ENCODE measurements at places on chromosomes 12 and 14.

GRCh38 chr12:107903341-107904061 is 129.0 kb downstream of the ASCL4 start:
- DNase-seq, result no peak

DNA sequence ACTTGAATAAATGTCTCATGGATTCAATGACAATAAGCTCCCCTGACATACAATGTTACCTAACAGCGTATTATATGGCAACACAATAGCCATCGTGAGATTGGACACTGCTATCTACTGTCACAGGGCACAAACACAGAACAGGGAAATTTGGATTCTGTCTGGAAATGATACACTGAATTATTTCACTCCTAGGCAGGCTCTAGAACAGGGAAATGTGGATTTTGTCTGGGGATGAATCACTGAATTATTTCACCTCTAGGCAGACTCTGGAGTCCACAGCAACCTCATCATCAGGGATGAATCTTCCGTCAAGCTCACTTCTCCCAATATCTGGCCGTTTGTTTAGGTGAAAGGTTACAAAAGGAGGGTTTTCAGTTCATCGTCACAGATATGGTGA is 288.8 kb downstream of the TMEM132D start:
- no peak for DNase-seq

DNA sequence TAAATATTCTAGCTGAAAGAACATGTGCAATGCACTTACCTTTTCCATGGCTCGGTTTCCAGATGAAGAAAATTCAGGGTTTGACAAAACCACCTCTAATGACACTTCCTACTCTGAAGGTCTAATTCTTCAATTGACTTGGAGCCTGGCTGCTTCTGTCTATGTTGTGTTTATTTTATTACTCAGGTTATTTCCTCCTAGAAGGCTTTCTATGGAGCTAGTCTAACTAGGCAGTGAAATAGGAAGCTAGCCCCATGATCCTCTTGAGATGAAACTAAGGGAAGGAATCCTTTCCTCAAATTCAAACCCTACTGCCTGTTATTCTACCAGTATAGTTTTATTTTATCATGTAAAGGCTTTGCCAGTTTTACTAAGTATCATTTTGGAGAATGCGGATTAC is 20.9 kb upstream of the IFNG-AS1 start:
- no peak for DNase-seq

DNA sequence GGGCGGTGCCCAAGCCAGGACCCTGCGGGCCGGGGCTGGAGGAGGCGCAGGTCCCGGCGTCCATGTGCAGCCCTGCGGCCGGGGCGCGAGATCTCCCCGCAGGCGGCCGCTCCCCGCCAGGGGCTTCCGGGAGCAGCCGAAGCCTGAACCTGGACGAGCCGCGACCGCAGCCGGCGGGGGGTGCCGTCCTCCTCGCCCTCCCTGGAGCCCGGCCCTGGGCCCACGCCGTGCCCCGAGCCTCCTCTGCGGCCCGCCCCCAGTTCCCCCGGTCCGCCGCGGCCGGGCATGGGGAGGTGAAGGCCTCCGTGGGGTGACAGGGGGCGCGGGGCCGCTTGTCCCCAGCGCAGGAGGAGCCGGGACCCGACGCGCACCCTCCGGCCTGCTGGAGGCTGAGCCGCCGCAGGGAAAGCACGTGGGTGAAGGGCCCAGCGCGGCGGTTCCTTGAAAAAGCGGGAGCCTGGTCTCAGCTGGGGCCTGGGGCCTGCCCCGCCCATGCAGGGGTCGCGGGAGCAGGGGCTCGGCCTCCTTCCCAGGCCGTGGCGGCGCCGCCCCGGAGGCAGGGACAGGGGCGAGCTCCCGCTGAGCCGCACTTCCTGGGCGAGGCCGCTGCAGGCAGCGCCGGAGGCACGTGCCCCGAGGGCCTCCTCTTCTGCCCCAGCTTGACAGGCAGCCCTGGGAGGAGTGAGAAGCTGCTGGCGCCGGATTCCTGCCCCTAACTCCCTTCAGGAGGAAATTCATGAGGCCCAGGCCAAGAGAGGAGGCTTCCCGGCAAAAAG is 55.6 kb upstream of the PPP2R5C start:
- DNase-seq, result peak; percentile 43

DNA sequence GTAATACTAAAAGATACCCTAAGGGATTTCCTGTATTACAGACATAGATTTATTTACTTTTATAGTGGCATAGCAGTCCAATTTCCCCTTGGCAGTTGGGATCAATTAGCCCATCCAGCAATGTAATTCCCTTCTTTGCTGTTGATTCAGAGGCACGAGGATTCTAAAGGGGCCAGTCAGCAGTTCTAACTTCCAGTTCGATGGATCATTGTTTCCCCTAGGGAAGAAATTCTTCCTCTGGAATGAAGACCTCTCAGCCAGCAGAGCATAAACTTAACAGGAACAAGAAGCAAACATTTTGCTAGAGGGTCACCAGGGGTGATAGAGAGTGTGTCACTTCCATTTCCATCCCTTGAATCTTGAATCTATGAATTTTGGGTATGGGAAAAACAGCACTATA is 395.7 kb upstream of the NOVA1 start:
- no peak for DNase-seq

DNA sequence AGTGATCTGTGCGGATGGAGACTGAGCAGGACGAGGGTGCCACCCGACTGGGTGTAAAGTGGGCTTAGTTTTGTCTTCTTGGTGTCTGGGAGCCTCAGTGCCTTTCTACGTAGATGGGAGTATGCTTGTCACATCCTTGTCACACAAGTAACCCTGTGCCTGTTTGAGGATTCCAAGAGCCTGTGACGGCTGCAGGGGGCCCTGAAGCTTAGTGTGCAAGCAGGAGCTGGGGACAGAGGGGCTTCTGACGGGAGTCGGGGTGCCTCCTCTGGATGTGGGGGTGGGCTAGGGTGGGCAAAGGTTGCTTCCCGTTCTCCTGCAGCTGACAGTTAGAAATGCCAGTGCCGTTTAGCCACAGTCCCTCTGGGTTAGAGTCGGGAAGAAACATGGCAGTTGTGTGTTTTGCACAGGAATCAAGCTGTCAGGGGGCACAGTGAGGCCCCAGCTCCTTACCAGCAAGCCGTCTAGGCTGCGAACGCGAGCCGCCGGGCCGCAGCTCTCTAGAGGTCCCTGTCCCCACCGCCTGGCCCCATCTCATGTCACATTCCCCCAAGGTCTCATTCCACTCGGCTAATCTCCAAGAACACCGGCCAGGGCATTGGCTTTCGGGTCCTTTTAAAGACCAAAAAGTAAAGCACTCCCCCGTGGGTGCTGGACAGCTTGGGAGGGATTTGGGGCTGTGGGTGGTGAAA is 7.0 kb downstream of the RTL1 start:
- no peak for DNase-seq

- no peak for DNase-seq
Measured at GRCh38 chr12:112928978-112929377, 9.3 kb upstream of the OAS3 start.

DNA sequence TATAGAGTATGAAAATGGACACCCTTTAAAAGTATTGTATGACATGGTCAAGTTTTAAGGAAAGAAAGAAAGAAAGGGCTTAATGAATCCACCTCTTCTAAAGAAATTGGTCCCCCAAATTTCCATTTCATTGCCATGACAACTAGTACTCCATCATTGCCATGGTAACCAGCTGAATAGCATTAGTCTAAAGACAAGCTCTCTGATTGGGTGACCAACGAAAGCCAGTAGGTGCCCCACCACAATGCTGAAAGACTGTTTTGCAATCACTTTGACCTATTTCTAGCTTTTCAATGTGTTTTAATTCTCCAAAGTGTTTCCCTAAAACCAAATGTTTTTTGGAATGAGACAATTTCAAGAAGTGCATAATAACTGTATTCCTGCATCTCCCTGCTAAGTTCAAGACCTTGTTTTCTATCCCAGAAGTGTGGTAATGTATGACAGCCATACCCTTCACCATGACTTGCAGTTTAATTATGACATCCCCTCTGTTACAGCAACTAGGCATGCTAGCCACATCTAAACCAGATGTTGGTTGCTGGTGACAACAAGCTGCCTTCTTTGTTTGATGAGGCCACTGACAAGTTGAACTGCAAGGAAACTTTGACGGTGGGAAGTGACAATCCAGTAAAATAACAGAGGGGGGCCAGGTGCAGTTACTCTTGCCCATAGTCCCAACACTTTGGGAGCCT is 46.7 kb downstream of the KICS2 start:
- DNase-seq, result no peak

DNA sequence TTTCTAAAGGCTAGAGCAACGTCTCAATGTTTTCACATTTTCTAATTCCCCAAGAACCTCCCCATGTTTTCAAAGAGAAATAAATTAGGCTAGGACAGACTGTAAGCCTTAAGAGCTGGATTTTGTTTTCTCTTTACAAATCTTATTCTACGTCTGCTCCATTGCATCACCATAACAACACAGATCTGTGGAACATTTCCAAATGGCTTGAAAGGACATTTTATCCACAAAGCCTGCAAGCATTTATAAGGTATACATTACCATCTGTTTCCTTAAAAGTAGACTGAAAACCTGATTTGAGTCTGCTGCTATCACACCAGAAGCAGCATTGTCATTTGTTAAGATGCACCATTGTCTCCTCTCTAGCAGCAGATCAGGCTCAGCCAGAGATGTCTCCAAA is 115.3 kb upstream of the PLEKHA5 start:
- DNase-seq, result no peak

GRCh38 chr14:96422992-96423391 is 31.1 kb downstream of the AK7 start:
- DNase-seq, result no peak

DNA sequence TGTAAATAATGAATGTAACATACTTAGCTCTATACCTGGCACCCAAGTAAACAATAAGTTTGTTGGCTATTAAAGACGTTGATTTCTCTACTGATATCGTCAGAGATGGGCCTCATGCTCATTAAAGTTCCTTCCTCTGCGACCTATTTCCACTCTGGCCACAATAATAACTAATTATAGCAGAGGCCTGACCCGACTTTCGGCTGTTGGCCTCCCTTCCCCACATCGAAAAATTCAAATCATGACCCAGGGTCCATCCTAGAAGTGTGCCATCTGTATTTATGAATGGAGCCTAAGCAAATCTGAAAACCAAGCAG is 321 bp upstream of the USP30 start:
- DNase-seq, result no peak

DNA sequence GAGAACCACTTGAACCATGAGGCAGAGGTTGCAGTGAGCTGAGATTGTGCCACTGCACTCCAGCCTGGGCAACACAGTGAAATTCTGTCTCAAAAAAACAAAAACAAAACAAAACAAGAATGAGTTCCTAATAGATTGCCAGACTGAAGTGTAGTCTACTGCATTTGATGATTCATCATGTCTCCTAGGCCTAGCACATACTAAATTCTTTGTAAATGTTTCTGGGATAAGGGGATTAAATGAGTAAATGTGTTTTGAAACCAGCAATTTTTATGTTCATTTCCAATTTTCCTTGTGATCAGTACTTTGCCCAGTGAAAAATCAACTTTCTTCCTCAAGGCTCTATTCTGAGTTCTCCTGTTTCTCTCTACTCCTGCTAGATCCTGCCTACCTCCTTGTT is 2.9 kb upstream of the DYRK2 start:
- DNase-seq, result no peak

GRCh38 chr12:58346032-58346632 is 404.8 kb downstream of the ATP23 start:
- no peak for DNase-seq

GRCh38 chr12:77521508-77522115 is 309.1 kb upstream of the NAV3 start:
- no peak for DNase-seq

- no peak for DNase-seq
Measured at GRCh38 chr12:11877869-11878780, 192.6 kb upstream of the BCL2L14 start.

GRCh38 chr12:89433634-89434033 is 81.3 kb upstream of the DUSP6 start:
- DNase-seq, result no peak

GRCh38 chr12:131057722-131058515 is 104.2 kb downstream of the ADGRD1 start:
- no peak for DNase-seq

GRCh38 chr12:29625359-29625953 is 128.0 kb upstream of the OVCH1 start:
- DNase-seq, result no peak

DNA sequence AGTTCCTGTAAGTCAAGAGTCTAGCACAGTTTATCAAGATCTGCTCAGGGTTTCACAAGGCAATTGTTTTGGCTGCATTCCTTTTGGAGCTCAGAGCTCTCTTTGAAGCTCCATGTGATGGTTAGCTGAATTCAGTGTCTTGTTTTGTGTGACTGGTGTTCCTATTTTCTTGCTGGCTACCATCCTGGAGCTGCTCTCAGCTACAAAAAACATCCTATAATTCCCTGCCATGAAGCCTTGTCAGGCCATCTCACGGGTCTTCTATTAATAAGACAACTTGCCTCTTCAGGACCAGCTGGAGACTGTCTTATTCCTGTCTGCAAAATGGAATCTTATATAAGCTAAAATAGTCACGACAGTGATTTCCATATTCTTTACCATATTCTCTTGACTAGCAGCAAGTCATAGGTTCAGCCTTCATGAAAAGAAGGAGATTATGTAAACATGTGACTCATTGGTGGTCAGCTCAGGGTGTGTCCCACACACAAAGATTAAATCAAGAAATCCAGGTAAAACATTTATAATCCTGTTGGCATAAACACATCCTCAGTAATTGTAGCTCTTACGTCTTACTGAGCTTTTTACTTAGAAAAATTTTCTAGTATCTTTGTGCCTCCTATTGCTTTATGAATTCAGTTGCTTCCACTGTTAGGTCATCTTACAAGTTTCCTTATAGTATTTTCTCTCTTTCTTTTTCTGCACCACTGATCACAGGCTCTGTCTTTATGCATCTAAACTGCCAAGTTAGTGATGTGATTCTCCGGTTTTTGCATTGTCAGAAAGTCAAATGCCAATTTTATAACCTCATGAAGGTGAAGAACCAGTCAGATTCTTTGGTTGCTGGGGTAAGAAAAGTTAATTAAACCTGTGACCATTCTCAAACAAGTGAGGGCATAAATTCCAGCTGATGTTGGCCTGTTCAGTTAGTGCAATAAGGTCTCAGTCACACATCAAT is 378.5 kb upstream of the MGAT4C start:
- no peak for DNase-seq

GRCh38 chr14:67765192-67765834 is 51.1 kb downstream of the ZFYVE26 start:
- DNase-seq, result no peak

DNA sequence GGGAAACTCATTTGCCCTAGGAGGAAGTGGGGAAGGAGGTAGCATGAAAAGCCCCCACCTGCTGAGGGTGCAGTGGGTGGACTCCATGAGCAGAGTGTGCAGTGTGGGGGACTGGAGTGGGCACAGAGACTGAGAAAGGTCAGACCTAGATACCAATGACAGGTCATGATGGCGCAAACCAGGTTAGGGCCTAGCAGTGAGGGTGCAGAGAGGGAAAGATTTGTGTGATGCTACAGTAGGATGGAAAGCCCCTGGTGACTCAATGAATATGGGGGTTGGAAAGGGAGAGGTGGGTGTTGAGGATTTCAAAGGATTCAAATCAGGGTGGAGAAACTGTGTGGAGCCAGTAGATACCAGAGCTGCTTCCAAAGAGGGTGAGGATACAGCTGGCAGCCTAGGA is 319.2 kb downstream of the DPF3 start:
- no peak for DNase-seq

- DNase-seq, result peak; percentile 69
Measured at GRCh38 chr14:105086833-105087307, 21.6 kb upstream of the GPR132 start.

Data from activated CD8-positive, alpha-beta memory T cell treated with anti-CD3 and anti-CD28 coated beads for 1 hour (primary cell).